ENCODE measurements at places on chromosomes 11 and 22.

DNA sequence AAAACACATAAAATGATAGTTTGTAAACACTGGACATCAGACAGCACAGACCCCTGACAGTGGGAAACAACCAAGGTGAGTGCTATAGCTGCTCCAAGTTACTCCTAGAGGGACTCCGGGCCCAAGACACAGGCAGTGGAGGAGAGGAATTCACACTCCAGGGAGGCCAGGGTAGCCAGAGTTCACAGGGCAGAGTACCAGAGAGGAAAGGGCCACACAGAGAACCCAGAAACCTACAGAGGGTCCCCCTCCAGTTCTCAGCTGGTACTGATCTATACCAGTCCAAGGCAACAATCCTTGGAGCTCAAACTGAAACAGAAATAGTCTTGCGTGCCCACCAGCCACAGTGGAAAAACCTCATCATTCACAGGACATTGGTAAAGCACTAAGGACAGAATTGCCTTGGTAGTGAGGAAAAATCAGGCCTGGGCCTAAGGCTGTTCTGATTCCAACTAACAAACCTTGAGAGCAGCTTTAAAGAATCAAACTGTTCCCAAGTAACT, 7.6 kb downstream of the VPS37C start:
- DNase-seq: no peak

- no peak for DNase-seq
These were observed 5.6 kb downstream of the AHNAK start for GRCh38 chr11:62540804-62541701.

- no peak for DNase-seq
These were observed 11.2 kb downstream of the BARX2 start for GRCh38 chr11:129386795-129387397.

GRCh38 chr11:2801711-2802388, 83.7 kb downstream of the CDKN1C start:
- DNase-seq: no peak

DNA sequence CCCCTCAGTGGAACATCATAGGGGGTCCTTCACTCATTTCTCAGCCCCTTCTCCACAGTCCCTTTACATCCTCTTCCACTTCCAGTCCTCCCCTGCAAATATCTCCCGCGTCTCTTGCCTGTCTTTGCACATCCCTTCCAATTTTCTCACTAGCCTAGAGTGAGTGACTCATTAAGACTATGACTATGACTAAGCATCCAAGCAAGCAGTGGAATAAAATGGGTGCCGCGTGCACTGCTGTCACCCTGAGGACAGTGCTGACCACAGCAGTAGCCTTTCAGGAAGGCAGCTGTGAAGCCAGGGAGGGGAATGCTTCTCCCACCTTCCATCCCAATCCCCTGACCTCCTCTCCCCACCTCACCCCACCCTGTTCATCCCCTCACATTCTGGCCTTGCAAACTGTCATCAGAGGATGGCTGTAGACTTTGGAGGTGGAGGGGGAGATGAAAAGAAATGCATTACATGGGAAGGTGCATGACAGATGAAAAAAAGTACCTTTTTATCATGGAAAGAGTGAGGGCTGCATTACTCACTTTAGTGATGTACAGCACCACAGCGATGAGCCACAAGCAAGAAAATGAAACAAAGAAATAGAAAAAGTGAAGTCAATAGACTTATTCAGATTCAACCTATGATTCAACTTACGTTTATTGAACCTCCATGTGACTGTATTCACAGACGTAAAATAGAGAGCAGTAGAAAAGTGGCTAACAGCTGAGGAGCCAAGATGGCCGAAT, 948.2 kb downstream of the NTM start:
- no peak for DNase-seq

GRCh38 chr11:126132319-126132718, 69.7 kb upstream of the CDON start:
- peak; percentile 86 for DNase-seq
